ENCODE measurements at places on chromosomes 11 and 22.

GRCh38 chr11:65973439-65974110, 12.0 kb downstream of the SART1 start:
- no peak for DNase-seq
- H3K4me1 ChIP-seq: peaks cover 3% of the 10 kb centered on the region
- peak overlapping the region; percentile 45 for H3K27ac ChIP-seq
- peaks cover 28% of the 10 kb centered on the region for H3K36me3 ChIP-seq

GRCh38 chr22:26210334-26210733, 41.1 kb downstream of the SEZ6L start:
- H3K27me3 ChIP-seq: peaks cover 32% of the 10 kb centered on the region
- DNase-seq: no peak
- H3K36me3 ChIP-seq: no peaks in the 10 kb centered on the region
- no peak overlapping the region for H3K27ac ChIP-seq

- DNase-seq: no peak
- H3K4me3 ChIP-seq: no peak overlapping the region
- no peaks in the 10 kb centered on the region for H3K36me3 ChIP-seq
- H3K27ac ChIP-seq: no peak overlapping the region
- no peaks in the 10 kb centered on the region for H3K4me1 ChIP-seq
Measured at GRCh38 chr11:24635588-24636290, 138.9 kb downstream of the LUZP2 start.

DNA sequence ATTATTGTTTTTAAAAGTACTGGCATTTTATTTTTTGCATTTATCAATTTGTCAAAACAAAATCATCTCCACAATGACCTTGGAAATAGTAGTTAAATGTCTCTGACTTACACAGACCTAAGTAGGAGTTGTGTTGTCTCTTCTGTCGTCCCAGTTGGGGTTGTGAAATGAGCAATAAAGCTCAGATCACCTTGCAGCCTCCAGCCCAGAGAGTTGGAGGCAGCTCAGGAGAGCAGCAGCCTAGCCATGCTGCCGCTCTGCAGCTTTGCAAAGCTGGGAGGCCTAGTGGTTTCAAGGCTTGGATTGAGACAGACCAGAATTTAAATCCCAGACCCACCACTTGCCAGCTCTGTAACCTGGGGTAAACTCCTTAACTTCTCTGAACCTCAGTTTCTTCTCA, 65.2 kb upstream of the CRYBB3 start:
- peaks cover 5% of the 10 kb centered on the region for H3K36me3 ChIP-seq
- no peak for DNase-seq

GRCh38 chr11:72838691-72839305, 24.6 kb downstream of the ATG16L2 start:
- no peaks in the 10 kb centered on the region for H3K36me3 ChIP-seq
- peaks cover 7% of the 10 kb centered on the region for H3K4me1 ChIP-seq
- H3K27me3 ChIP-seq: no peaks in the 10 kb centered on the region
- no peak overlapping the region for H3K27ac ChIP-seq

DNA sequence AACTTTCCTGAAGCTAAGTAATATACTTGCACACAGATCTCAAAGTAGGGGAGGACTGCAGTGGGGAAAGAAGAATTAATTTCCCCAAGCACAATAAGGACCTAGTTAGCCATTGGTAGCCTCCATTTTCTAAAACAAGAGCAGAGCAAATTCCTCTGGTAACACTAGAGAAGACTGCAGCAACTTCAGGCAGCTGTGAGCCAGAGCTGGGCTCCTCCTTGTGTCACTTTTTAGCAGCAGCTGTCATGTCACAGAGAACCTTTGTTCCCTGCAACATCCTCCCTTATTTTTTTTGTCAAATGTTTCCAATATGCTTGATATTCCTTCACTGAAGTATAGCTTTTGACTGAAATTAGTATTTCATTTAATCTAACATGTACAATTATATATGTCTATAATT, 54.4 kb downstream of the RRAS2 start:
- H3K27ac ChIP-seq: no peak overlapping the region
- peaks cover 11% of the 10 kb centered on the region for H3K4me1 ChIP-seq
- H3K27me3 ChIP-seq: no peaks in the 10 kb centered on the region
- no peak for DNase-seq

- H3K4me1 ChIP-seq: no peaks in the 10 kb centered on the region
- H3K27me3 ChIP-seq: no peaks in the 10 kb centered on the region
- H3K27ac ChIP-seq: no peak overlapping the region
- H3K36me3 ChIP-seq: peaks cover 17% of the 10 kb centered on the region
- no peak for DNase-seq
- H3K4me3 ChIP-seq: no peak overlapping the region
Measured at GRCh38 chr22:24053481-24054226, 42.5 kb downstream of the CABIN1 start.

DNA sequence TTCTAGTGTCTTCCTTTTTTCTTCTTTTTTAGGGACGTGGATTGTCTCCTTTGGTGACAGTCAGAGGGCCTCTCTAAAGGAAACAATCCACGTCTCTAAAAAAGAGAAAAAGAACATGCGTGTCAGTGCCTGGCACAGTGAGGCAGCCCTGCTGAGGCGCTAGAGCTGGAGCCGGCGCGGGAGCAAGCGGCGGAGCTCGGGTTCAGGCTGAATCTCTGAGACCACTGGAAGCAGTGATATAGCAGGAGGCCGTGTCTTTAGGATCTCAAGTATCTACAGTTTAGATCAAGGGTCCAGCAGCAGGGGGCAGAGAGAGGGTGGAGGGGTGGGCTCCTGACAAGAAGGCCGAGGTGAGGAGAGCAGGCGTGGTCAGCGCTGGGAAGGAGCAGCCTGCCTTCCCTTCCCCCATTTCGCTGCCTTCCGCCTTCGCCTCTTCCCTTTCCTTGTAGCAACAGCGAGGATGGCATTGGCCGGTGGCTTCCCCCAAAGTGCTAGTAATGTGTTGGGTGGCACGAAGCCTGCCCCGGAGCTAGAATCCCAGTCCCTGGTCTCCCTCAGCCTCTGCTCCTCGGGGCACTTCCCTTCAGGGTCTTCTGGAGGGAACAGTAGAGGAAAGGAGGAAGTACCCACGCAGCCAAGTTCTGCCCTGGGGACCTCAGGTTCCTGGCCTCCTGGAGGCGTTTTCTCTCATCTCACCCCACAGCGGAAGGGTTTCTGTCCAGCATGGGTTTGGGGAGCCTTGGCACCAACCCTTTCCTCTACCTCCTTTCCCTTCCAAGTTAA, 28.2 kb upstream of the RAB1B start:
- no peaks in the 10 kb centered on the region for H3K36me3 ChIP-seq
- peak overlapping the region; percentile 1 for H3K27ac ChIP-seq
- H3K27me3 ChIP-seq: no peaks in the 10 kb centered on the region

DNA sequence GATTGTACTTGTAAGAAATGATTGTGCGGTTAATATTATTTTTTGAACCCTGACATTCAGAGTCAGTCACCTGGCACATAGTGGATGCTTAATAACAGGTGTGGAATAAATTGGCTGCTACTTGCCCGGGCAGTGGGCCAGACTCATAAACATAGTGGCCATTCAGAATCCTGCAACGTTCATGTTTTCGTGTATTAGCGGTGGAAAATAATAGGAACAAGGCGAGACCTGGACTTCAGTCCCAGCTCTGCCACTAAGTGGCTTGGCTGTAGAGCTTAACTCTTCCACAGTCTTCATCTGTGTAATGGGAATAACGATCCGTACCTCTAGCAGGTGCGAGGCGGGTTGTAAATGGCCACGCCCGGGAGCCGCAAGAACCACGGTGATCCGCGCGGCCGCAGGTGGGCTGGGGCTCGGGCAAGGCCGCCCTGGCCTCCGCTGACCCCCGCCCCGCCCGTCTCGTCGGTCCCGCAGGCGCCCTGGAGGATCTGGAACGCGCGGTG, 761 bp upstream of the TMEM25 start:
- no peaks in the 10 kb centered on the region for H3K36me3 ChIP-seq
- H3K4me3 ChIP-seq: peak overlapping the region; percentile 86
- H3K4me1 ChIP-seq: peaks cover 22% of the 10 kb centered on the region
- H3K27me3 ChIP-seq: no peaks in the 10 kb centered on the region

DNA sequence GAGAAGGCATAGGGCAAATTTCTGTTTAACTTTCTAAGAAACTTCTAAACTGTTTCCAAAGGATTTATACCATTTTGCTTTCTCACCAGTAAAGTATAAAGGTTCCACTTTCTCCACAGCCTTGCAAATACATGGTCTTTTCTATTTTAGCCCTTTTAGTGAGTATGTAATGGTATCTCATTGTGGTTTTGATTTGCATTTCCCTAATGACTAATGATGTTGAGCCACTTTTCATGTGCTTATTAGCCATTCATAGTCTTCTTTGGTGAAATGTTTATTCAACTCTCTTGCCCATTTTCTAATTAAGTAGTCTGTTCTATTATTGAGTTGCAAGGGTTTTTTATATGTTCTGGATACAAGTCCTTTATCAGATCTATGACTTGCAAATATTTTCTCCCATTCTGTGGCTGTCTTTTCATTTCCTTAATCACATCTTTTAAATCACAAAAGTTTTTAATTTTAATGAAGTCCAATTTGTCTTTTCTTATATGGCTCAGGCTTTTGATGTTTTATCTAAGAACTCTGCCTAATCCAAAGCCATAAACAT, 83.8 kb upstream of the KCNQ1OT1 start:
- H3K4me3 ChIP-seq: no peak overlapping the region
- no peaks in the 10 kb centered on the region for H3K27me3 ChIP-seq
- H3K4me1 ChIP-seq: peaks cover 10% of the 10 kb centered on the region
- DNase-seq: no peak

DNA sequence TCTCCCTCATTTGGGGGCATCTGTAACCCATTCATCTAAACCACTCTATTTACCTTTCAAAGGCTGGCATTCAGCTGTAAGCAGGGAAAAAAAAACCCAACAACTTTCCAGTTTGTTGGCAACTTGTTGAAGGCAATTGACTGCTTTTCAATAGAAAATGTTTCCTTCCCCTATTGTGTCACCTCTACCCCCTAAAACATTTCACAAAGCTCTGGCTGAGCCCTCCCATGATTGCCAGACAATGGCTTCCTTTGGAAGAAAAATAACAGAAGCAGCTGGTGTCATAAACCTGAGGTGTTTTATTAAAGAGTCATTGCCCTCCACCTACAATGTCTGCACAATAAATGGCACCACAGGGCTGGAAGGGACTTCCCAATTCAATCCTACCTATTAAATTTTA, 22.1 kb upstream of the PSMA1 start:
- H3K36me3 ChIP-seq: peaks cover 39% of the 10 kb centered on the region
- H3K27me3 ChIP-seq: no peaks in the 10 kb centered on the region
- DNase-seq: no peak
- H3K4me1 ChIP-seq: peaks cover 49% of the 10 kb centered on the region

- peaks cover 46% of the 10 kb centered on the region for H3K27me3 ChIP-seq
- no peak overlapping the region for H3K27ac ChIP-seq
- H3K4me1 ChIP-seq: no peaks in the 10 kb centered on the region
- DNase-seq: no peak
- H3K36me3 ChIP-seq: peaks cover 3% of the 10 kb centered on the region
Measured at GRCh38 chr11:36306888-36307287, 10.8 kb downstream of the PRR5L start.

- H3K4me3 ChIP-seq: no peak overlapping the region
- DNase-seq: no peak
- no peak overlapping the region for H3K27ac ChIP-seq
- H3K4me1 ChIP-seq: peaks cover 28% of the 10 kb centered on the region
Measured at GRCh38 chr22:41922328-41922727, 4.3 kb downstream of the TNFRSF13C start.

DNA sequence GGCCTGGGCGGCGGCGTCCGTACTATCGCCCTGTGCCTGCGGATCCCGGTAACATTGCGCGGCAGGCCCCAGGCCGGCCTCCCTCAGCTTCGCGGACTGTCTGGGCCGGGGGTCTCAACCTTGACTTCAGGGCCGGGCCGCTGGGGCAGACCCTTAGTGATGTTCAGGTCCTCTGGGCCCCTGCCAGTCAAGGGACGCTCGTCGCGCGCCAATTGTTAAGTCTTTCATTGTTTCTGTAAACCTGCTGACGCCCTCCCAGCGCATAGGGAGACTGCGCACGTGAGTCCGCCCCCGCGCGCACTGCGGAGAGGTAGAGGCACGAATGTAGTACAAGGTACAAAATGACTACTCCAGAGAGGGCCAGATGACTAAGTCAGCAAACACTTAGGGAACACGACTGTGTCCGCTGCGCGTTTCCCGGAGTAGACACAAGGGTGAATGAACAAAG, 451 bp upstream of the HDHD5 start:
- H3K27ac ChIP-seq: peak overlapping the region; percentile 83
- no peaks in the 10 kb centered on the region for H3K27me3 ChIP-seq
- peak overlapping the region; percentile 90 for H3K4me3 ChIP-seq
- H3K36me3 ChIP-seq: peaks cover 18% of the 10 kb centered on the region
- DNase-seq: peak; percentile 75

DNA sequence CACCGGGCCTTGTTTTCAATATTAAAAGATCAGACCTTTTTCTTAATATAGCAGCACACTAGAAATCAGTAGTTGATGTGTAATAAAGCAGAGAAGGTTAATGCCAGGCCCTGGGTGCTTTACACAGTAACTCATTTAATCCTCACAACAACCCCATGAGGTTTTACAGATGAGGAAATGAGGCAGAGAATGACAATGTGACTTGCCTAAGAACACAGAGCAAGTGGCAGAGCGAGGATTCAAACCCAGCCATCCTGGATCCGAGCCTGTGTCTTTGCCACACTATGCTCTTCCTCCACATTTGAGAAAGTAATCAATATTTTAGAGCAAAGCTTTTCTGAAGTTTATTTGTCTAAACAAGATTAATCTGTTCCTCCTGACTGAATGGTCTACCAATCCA, 7.2 kb downstream of the JAML start:
- peak; percentile 40 for DNase-seq
- H3K4me3 ChIP-seq: peak overlapping the region; percentile 86
- peaks cover 71% of the 10 kb centered on the region for H3K36me3 ChIP-seq
- peaks cover 89% of the 10 kb centered on the region for H3K4me1 ChIP-seq
- H3K27me3 ChIP-seq: no peaks in the 10 kb centered on the region
- peak overlapping the region; percentile 97 for H3K27ac ChIP-seq

- H3K27me3 ChIP-seq: peaks cover 39% of the 10 kb centered on the region
- peak; percentile 40 for DNase-seq
- peaks cover 14% of the 10 kb centered on the region for H3K4me1 ChIP-seq
Measured at GRCh38 chr11:119149018-119149785, at the start of gene ABCG4. ABCG4 (plus strand) TSS chr11:119149052; CDS start chr11:119149966, 914 bp downstream.

DNA sequence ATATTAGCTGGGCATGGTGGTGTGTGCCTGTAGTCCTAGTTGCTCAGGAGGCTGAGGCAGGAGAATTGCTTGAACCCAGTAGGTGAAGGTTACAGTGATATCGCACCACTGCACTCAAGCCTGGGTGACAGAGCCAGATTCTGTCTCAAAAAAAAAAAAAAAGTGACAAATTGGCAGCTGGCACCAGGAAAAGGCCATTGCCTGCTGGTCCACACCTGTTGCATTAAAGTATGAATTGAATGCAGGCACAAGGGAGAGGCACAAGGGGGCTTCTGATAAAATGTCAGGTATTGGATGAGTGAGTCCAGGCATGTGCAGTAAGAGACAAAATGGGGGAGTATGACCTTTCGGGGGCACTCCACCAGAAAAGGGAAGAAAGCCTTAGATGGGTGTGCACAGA, 28.2 kb downstream of the ZNF70 start:
- no peaks in the 10 kb centered on the region for H3K4me1 ChIP-seq
- H3K27me3 ChIP-seq: no peaks in the 10 kb centered on the region
- H3K36me3 ChIP-seq: no peaks in the 10 kb centered on the region
- H3K27ac ChIP-seq: no peak overlapping the region

- no peaks in the 10 kb centered on the region for H3K4me1 ChIP-seq
- no peaks in the 10 kb centered on the region for H3K36me3 ChIP-seq
- H3K27me3 ChIP-seq: peaks cover 10% of the 10 kb centered on the region
- DNase-seq: no peak
- H3K4me3 ChIP-seq: no peak overlapping the region
Measured at GRCh38 chr11:111001081-111001430, 244.5 kb upstream of the POU2AF2 start.

Data from activated naive CD8-positive, alpha-beta T cell treated with anti-CD3 and anti-CD28 coated beads for 36 hours (primary cell).